Cardiac septum (tissue), 1 donor: ENCODE measurements at places on chromosomes 4 and X. TPM values are rescaled to one million over a fixed set of nuclear protein-coding genes. Genes with fewer than 3 reads are reported as not detected.

Gene DKK2
- 1.4 TPM for total RNA-seq

Gene DRP2
- not detected for total RNA-seq

Gene SYNPO2
- total RNA-seq, result 316 TPM

Gene SAT1
- 156 TPM for total RNA-seq

Gene GAGE13
- not detected for total RNA-seq

Gene MAGEC2
- not detected for total RNA-seq

Gene NHS
- total RNA-seq, result 2.6 TPM

Gene CCDC158
- 0.81 TPM for total RNA-seq

Gene CENPU
- 1.5 TPM for total RNA-seq

Gene SFRP2
- 2.1 TPM for total RNA-seq

Gene MGARP
- total RNA-seq, result 0.81 TPM

Gene VEGFC
- total RNA-seq, result 15.0 TPM

Gene UVSSA
- 10.4 TPM for total RNA-seq
